ENCODE measurements at places on chromosomes 7 and 10.

DNA sequence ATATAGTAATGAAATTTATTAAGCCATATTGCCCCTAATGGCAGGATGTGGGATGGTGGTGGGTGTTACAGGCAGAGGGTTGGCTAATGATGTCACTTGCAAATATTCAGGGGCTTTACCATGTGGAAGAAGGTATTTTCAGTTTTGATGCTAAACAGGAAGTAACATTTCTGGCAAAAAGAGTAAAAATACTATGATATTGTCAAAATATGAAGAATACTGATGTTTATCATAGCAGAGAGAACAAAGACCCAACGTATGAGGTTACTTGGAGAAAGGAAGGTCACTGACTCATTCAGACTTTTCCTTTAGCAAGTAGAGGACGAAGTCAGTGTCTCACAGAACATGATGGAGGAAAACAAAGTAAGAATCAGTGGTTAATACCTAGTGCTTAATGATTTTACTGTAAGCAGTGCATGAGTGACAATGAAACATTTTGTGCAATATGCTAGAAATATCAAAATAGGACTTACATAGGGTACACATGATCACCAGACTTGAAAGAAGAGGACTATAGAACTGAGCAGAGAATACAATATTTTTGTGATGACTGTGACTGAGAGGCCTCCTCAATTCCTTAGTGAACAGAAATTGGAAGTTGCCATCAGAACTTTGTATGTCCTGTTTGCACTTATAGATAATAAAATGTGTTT, 89.7 kb upstream of the STEAP4 start:
- DNase-seq = peak; percentile 24

DNA sequence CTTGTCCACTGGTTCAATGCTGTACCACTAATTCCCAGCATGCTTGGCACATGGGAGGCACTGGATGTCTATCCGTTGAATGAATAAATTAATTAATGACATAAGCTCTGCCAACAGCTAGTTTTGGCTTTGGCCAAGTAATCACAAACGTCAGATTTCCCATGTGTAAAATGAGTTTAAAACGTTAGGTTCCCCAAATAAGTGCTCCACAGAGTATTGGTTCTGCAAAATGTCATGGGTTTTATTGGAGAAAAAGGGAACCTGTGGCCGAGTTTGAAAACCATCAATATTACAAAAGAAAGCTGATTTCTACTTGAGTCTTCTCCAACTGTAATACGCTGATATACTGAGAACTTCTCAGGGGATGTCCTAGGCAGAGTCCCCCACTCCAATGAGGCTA, 23.2 kb downstream of the ELMO1 start:
- no peak for DNase-seq

GRCh38 chr10:90935581-90936275, 14.8 kb upstream of the ANKRD1 start:
- no peak for DNase-seq

- peak; percentile 56 for DNase-seq
These were observed 233.2 kb downstream of the SORCS1 start for GRCh38 chr10:106931159-106931852.
